ENCODE measurements at places on chromosomes 16 and 17. TPM values are rescaled to one million over a fixed set of nuclear protein-coding genes. Genes with fewer than 3 reads are reported as not detected.

GRCh38 chr17:43042025-43042628, 17.1 kb downstream of the RND2 start:
- no peak for DNase-seq

DNA sequence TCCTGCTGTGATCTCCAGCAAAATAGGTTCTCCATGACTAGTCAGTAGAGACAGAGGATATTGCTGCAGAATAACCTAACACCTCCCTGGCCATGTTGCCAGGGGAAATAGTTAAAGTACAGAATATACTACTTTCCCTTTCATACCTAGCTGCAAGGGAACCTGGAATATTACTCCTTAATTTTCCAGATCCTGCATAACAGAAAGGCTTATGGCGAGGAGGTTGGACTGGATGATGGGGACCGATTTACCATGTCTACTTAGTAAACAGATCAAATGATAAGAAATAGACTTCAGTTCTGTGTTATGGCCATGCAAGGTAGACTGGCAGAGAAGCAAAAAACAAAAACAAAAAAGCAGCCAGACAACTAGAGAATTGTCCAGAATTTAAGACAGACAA, 117.4 kb downstream of the MSI2 start:
- no peaks in the 10 kb centered on the region for H3K27me3 ChIP-seq
- H3K36me3 ChIP-seq: no peaks in the 10 kb centered on the region
- no peak overlapping the region for H3K4me3 ChIP-seq
- H3K27ac ChIP-seq: no peak overlapping the region
- no peaks in the 10 kb centered on the region for H3K4me1 ChIP-seq

GRCh38 chr17:2336852-2337543, at the start of gene SGSM2:
Gene SGSM2 (plus strand): TSS chr17:2337501. CDS start chr17:2337689, 188 bp downstream.
- H3K4me3 ChIP-seq: peak within 1 kb of the TSS; percentile 100
- peaks cover 25% of the 10 kb centered on the region for H3K36me3 ChIP-seq
- DNase-seq: peak; percentile 85
- H3K27me3 ChIP-seq: no peaks in the 10 kb centered on the region
- H3K27ac ChIP-seq: peak within 1 kb of the TSS; percentile 89

The ASGR1 gene
- not detected for total RNA-seq

The KRTAP4-3 gene
- total RNA-seq: not detected

Measured in sigmoid colon (tissue), 7 donors.